Breast epithelium (tissue), 4 donors: ENCODE measurements at places on chromosomes 3 and 15. TPM values are rescaled to one million over a fixed set of nuclear protein-coding genes. Genes with fewer than 3 reads are reported as not detected.

DNA sequence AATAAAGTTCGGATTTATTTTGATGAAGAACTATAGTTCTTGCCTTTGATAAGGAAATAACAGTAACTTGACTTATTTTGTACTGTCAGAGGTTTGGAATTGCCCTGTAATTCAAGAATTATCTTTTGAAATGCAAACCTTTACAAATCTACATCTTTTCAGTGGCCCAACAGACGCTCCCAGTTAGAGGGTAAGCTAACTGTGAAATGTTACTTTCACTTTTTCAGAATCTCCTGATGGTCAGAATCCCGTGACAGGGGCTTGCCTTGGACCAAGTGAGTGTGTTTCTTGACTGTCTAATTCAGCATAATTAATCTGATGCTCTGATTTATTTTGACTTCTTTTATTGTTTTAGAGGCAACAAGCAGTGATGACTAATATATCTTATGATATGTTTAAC lies 262.5 kb downstream of the PLOD2 start:
- DNase-seq: no peak

The HRG gene
- not detected for total RNA-seq

DNA sequence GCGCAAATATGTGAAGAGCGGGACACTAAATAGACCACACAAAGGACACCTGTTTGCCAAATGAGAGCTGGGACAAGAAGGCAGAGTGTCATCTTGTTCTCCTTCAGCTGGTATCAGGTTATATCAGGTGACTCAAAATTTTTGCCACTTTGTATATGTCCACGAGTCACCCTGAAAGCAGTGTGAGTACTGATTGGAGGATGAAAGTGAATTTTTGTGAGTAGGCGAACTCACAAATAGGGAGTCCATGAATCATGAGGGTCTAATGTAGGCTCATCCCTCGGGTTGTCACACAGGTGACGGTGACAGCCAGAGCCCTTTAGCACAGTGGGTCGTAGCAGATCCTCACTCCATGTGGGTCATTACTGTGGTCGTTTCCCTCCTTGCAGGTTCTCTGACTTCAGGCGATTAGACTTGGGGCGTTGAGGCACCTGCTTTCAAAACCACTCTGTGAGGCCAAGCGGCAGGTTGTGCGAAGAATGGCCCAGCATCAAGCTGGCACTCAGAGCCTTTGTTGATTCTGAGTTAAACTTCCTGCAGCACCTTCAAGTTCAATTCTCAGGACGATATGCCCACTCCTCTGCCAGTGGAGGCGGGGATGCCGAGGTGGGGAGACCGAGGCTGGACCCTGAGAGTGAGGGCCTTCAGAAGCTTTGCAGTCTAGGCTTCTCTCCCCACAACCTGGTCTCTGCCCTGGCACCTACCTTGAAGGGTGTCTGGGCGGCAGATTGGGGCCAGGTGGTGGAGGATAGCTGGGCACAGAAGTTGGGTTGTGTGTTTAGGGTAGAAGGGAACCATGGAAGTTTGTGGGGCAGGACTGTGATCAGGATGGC lies 173.8 kb downstream of the SMAD6 start:
- no peak for DNase-seq

The FETUB gene
- not detected for total RNA-seq

DNA sequence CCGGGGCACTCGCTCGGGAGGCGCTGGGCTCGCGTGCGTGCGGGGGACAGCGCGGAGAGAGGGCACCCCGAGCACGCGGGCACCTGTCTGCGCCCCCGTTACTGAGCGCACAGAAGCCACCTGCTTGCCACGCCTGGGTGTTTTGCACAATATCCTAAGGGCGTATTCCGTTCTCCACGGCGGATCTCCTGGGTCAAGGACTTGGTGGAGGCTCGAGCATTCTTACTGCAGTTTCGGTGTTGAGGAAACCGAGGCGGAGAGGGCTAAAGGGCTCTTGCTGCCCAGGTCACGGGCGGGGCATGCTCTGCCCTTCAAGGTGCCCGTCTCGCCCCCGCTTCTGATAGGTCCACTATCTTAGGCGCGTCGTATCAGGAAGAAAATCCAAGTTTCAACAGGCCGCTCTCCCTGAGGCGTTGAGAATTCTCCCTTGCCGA lies 526 bp downstream of the GPD1L start:
- DNase-seq: no peak

The ZNF662 gene
- total RNA-seq: 8.2 TPM

DNA sequence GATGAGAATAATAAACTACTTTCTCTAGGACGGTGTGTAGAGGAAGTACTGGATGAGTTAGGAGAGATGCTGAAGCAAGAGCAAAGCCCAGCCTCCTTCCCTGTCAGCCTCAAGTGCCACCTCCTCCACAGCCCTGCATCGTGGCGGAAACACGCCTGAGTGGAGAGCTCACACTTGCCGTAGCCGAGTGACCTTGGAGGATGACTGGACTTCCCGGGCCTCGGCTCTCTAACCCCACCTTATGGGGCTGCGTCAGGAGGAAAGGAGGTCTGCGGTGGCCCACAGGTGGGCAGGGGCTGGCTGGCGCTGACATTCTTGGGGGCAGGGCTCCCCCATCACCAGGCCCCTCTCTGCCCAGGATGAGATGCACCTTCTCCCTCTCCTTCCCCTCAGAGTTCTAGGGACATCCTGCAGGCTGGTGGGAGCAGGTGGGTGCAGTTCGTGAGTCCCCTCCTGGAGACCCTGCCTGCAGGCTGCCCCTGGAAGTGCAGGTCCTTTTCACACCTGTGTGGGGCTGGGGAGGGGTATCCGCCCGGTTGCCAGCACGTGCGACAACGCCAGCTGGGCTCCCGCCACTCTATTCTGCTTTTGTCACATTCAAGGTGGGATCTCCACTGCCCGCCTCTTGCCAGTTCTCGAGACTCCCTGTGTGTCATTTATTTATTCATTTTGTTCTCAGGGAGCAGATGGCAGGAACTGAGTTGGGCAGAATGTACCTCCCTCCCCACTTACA lies 175.2 kb downstream of the MEGF11 start:
- no peak for DNase-seq

GRCh38 chr3:126259411-126260391 lies 79.3 kb upstream of the ALDH1L1 start:
- DNase-seq: no peak

The CCDC54 gene
- 0.33 TPM for total RNA-seq

DNA sequence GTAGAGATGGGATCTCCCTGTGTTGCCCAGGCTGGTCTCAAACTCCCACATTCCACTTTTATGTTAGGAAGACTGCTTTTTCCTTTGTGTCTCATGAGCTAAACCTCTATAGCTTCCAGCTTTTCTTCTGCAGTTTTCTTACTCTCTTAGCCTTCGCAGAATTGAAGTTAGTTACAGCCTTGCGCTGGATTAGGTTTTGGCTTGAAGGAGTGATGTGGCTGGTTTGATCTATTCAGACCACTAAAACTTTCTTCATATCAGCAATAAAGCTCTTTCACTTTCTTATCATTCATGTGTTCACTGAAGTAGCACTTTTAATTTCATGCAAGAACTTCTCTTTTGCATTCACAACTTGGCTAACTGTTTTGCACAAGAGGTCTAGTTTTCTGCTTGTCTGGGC lies 254.6 kb downstream of the UBE2E2 start:
- DNase-seq: no peak

The SI gene
- total RNA-seq: not detected

- no peak for DNase-seq
These were observed 10.7 kb downstream of the MB21D2 start for GRCh38 chr3:192906940-192907339.

- no peak for DNase-seq
These were observed 108.4 kb downstream of the GHSR start for GRCh38 chr3:172339892-172340291.

GRCh38 chr3:120846073-120846472 lies 61.9 kb upstream of the STXBP5L start:
- DNase-seq: no peak

The PLEKHO2 gene
- 21.1 TPM for total RNA-seq

- DNase-seq: no peak
These were observed 21.5 kb upstream of the CHD2 start for GRCh38 chr15:92878593-92879053.

The IQCF5 gene
- total RNA-seq: not detected

DNA sequence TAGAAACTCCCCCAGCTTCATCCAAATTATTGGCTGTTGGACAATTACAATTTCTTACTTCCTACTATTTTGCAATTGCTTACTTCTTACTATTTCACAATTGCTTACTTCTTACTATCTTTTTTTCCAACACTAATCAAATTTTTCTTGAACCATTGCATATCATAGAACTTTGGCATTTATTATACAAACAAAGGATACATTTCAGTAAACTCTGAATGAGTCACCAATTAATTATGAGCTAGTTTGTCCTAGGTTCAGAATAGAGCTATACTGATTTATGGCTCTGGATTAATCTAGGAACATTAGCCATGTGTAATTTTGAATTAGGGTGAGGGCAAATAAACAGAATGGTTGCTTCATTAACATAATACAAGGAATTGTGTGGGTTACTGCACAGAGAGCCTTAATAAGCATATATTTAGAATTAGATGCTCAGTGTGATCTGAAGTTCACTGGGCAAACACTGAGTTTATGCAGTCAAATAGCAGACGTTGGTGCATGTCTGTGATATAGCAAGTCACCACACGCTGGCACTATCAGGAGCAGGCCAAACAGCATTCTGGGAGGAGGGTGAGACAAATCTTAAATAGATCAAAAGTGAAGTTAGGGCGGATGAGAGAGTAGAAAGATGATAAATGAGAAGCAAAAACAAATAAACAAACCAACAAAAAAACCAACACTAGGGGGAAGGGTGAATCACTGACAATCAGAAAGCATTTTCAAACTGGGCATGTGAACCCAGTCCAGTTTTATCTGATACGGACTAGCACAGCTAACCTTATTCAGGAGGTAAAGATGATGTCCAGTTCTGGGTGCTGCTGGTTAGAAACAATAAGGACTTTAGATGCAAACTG lies 21.5 kb downstream of the GABRR3 start:
- DNase-seq: no peak

The CCDC33 gene
- total RNA-seq: not detected

The STARD9 gene
- 27.5 TPM for total RNA-seq

GRCh38 chr3:120424506-120424905 lies 26.3 kb downstream of the FSTL1 start:
- no peak for DNase-seq

GRCh38 chr3:1700650-1701049 lies 398.0 kb upstream of the CNTN4 start:
- no peak for DNase-seq

GRCh38 chr3:26106228-26106627 lies 316.3 kb downstream of the OXSM start:
- no peak for DNase-seq

The CYP1A2 gene
- total RNA-seq: not detected
